ENCODE measurements at places on chromosomes 2 and 18.
A peak's percentile ranks its signal among the peaks of the same experiment; 100 is the strongest.

GRCh38 chr2:54255230-54256090, 569 bp downstream of the TSPYL6 start:
- DNase-seq = no peak

DNA sequence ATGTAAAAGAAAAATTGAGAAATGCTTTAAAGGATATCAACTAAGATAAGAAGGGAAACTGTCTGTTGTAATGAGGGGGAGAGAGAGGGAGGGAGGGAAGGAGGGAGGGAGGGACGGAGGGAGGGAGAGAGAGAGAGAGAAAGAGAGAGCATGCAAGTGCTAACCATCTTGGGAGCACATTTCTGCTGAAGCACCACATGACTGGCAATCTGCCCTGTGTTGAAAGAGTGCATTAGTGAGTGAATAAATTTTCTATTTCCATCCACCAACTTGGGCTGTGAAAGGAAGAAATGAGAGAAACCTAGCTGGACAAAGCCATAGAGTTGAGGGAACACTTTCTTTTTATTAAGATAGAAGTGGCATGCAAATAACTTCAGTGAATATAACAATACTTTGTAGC, 110.7 kb downstream of the TMX3 start:
- no peak for DNase-seq

DNA sequence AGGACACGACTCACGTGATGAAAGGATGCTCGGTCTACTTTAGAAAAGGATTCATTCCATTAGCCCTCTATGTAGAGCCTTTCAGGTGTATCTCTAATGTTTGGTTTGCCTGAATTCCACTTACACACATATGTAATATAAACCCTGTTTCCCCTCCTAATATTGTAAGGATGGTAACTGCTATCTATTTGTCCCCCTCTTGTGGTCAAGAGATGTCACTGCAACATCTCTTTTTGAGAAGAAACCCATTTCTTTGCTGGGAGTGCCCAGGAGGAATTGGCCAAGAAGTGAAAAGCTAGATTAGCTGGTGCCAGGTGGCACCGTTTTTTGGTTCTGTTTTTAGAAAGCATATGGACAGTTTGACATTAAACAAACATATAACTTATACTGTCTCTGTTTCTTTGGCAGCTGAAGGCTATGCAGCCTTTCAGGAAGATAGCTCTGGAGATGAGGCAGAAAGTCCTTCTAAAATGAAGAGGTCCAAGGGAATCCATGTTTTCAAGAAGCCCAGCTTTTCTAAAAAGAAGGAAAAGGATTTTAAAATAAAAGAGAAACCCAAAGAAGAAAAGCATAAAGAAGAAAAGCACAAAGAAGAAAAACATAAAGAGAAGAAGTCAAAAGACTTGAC, 41.2 kb downstream of the RALBP1 start:
- DNase-seq = no peak

DNA sequence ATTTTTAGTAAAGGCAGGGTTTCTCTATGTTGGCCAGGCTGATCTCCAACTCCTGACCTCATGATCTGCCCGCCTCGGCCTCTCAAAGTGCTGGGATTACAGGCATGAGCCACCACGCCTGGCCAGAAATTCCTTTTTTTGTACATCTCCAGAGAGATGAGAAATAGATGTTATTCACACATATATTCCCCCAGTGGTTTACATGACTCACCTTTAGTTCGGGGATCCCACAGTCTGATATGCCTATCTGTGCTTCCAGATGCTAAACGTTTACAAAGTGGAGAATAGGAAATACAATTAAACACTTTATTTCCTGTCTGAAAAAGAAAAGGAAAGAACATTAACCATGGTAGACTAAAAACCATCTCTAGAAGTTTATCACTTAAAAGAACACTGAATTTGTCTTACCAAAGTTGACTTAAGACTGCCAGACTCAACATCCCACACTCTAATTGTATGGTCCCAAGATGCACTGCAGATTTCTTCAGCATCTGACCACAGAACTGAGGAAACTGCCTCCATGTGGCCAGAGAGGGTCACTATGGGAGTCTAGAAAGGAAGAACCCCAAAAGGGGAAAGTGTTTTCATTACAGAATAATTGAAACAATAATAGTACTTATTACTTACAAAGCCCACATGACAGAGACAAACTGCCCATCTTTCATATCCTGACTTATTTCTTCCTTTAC, 12.6 kb upstream of the ICA1L start:
- DNase-seq = no peak

DNA sequence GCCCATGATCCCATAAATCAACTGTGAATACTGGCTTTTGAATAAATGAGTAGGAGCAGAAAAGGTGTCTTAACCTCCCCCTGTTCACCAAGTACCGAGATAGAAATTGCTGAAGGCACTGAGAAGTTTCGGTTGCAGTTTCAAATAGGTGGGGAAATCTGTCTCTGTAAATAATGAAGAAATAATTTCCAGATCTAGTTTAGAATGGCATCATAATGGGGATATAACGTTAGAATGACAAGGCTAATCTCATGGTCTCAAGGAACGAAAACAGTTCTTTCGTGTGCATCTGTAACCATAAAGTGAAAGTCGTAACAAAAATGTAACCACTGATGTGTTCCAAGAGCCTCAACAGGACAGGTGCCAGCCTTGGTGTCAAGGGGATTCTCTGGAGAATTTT, 49.9 kb upstream of the TMEM18 start:
- no peak for DNase-seq

DNA sequence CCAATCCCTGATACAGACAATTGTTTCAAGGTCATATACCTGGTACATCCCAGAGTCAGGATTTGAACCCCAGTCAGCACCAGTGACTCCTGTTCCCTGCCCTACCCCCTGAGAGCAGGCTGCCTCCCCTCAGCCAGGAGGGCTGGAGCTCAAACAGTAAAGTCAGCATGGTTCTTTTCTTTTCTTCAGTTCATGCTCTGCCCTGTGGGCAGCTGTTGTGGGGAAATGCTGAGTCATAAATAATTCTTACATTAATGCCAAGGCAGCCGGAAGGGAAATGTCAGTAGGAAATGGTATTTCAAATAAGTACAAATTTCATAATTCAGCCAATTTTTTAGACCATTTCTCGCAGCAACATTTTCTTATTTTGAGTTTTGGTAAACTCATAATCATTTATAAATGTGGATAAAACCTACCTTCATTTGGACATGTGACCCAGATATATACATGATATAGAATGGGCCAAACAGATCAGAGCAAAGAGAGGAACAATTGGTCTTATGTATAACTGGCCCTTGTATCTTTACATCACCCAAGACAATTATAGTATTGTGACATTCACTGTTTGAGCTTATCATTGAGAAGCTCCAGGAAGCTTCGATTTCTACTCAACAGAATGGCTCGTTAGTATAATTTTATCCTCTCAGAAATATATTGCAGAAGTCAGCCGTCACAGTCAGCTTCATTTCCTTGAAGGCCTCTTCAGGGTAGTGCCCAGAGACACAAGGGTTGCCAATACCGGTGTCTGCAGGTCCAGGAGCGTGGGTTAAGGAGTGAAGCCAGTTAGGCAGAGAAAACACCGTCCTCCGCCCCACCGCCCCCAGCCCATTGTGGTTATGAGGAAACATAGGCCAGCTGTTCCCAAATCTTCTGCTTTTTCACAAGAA, 28.0 kb upstream of the SCYGR1 start:
- DNase-seq = no peak

DNA sequence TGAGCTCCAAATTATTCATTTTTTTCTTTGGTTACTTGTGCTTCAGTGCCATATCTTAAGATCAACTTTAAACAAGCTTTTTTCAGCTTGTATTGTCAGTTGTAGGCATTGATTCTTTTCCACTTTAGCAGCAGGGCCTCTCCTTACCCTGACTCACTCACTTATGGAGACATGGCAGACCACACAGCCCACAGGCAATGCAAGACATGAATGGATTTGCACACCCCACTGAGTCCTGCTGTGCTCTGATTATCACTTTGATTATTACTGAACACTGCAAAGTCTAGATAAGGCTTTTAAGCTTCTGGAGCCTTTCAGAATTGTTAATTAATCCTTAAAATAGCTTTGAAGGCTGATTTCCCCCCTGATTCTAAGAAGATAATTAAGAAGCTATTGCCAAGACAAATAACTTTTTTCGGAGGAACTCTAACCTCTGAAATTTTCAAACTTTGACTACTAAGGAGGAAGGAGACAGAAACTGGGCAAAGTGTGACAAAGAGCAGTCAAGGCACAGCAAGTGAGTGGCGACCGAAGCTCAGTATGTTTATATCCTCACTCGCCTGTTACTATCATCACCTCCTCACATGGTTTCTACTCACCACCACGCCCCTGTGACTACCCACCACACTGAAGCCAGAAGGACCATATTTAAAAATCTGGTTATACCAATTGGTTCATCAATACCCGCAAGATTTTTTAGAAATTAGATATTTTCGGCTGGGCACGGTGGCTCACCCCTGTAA, 43.3 kb downstream of the CACNB4 start:
- DNase-seq = no peak

DNA sequence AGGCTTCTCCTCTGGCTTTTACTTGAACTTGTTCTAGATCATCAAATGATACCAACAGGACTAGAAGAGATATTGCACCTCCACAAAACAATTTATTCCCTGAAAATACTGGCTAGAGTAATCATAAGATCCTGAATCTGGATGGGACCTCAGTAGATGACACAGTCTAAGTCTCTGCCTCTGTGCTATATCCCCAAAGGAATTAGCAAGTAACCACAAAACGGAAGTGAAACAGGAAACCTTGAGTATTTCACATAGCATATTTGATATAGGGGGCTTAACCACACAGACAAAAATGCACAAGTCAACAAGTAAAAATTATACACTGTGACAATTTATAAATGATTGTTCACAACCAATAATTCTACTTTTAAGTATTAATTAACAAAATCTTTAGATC, 456.9 kb upstream of the TNP1 start:
- no peak for DNase-seq

- no peak for DNase-seq
Observed at GRCh38 chr18:45342166-45342565, 273.1 kb upstream of the SLC14A2 start.

- no peak for DNase-seq
Observed at GRCh38 chr2:17539611-17540092, 844 bp upstream of the VSNL1 start.

- DNase-seq = no peak
Observed at GRCh38 chr18:65436430-65436829, 314.4 kb upstream of the CDH7 start.

DNA sequence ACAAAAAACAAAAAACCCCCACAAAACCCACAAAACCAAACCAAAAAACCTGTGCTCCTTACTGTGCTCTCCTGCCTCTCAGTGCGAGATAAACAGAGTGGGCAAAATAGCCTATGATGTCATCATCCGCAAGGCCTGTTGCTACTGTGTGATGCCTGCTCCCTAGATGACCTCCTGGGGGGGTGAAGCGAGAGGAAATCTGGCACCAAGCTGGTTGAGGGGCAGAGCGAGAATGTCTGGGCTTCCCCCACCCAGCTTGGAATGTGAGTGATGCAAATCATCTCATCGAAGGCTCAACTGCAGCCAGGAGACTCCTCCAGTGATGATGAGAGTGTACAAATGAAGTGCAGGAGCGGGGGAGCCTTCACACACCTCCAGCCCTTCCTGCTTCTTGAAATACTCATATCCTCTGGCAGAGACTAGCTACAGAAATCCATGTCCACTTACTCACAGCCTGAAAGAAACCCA, 57.7 kb upstream of the MAP4K3 start:
- peak; percentile 9 for DNase-seq

DNA sequence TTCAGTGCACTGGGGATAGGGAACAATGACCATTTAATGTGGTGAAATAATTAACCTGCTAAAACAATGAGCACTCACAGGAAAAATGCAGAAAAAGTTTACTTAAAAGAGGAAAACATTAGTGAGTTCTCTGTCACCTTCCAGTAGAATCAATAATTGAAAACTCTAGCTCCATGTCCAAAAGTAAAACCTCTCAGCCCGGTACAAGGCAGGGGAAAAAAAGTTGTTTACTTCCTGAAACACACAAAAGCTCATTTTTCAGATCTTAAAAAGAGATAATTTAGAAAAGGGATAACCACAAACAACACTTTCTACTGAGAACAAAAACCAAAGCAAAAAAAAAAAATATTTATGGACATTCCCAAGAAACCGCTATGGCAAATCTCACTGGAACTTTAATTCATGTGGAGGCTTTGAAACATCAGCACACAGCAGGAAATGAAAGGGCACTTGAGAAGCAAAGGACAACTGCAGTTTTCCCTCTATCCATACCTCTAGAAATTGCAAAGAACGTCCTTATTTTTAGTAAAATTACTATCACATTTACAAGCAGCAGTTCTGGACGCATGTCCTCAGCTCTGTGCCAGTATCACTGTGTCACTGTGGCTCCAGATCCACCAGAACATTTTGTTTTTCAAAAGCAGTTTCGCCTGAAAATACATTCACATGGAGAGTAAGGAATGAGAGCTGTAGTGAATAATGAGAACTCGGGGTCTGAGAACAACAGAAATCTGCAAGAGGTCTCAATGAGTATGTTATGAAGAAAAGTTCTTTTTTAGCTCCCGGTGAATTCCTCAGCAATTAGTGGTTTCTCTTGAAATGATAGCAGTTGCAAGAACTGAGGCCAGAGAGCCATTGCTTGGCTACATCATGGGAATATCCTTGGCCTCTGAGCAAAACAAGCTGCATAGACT, 44.7 kb upstream of the DNAH7 start:
- DNase-seq = no peak

DNA sequence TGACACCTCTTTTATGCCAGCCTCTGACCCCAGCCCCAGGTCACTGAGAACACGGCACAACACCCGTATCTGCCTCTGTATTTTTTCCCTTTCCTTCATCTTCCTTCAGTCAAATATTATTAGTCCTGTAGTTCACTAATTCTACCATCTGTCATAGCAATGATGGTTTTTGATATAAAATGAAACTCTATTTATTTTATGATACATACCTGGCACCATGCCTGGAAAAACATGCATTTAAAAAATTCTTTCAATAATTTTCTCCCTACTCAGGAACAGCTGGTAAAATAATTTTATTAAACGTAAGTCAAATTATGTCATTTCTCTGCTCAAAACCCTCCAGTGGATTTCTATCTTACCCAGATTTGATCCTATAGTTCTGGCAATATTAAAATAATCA, 224.7 kb downstream of the CDH7 start:
- DNase-seq = no peak

GRCh38 chr2:138699421-138699820, 80.8 kb downstream of the NXPH2 start:
- DNase-seq = no peak

GRCh38 chr2:69985688-69986087, 24.3 kb upstream of the ASPRV1 start:
- no peak for DNase-seq

DNA sequence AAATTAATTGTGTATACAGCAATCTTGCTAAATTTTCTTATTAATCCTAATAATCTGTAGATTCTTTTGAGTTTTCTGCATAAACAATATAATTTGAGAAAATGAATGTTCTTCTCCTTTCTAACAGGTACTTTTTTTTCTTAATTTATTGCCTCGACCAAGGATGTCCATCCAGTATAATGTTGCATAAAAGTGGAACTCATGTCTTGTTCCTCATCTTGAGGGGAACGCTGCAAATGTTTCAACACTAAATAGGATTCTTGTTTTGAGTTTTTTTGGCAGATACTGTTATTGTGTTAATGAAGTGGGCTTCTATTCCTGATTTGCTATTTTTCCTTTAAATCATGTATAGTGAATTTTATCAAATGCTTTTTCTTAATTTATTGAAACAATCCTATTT, 244.4 kb upstream of the REV1 start:
- DNase-seq = no peak
